ENCODE measurements at places on chromosomes 11 and 22. TPM values are rescaled to one million over a fixed set of nuclear protein-coding genes. Genes with fewer than 3 reads are reported as not detected.

- no peaks in the 10 kb centered on the region for H3K4me1 ChIP-seq
- H3K4me3 ChIP-seq: no peak overlapping the region
- H3K36me3 ChIP-seq: peaks cover 25% of the 10 kb centered on the region
- no peak overlapping the region for H3K27ac ChIP-seq
- H3K27me3 ChIP-seq: no peaks in the 10 kb centered on the region
Observed at GRCh38 chr11:8650401-8650990, 32.0 kb downstream of the TRIM66 start.

DNA sequence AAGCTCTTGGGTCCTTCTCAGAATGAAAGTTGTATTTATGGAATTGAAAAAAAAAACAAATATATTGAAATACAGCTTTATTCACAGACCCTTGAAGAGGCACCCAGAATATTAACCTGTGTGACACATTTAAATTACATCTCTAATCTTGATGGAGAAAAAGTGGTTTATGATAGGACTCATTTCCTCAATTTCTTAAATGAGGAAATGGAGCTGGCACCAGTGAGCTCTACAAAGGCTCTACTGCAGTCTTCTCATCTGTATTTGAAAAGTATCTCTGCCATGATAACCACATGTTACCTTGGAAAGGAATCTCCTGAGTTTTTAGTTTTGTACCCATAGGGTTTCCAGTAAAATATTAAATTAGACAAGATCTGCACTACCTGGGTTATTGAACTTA, 186.5 kb downstream of the HIPK3 start:
- H3K27me3 ChIP-seq: peaks cover 6% of the 10 kb centered on the region
- no peak overlapping the region for H3K27ac ChIP-seq
- no peak overlapping the region for H3K4me3 ChIP-seq
- no peaks in the 10 kb centered on the region for H3K4me1 ChIP-seq
- H3K36me3 ChIP-seq: no peaks in the 10 kb centered on the region

DNA sequence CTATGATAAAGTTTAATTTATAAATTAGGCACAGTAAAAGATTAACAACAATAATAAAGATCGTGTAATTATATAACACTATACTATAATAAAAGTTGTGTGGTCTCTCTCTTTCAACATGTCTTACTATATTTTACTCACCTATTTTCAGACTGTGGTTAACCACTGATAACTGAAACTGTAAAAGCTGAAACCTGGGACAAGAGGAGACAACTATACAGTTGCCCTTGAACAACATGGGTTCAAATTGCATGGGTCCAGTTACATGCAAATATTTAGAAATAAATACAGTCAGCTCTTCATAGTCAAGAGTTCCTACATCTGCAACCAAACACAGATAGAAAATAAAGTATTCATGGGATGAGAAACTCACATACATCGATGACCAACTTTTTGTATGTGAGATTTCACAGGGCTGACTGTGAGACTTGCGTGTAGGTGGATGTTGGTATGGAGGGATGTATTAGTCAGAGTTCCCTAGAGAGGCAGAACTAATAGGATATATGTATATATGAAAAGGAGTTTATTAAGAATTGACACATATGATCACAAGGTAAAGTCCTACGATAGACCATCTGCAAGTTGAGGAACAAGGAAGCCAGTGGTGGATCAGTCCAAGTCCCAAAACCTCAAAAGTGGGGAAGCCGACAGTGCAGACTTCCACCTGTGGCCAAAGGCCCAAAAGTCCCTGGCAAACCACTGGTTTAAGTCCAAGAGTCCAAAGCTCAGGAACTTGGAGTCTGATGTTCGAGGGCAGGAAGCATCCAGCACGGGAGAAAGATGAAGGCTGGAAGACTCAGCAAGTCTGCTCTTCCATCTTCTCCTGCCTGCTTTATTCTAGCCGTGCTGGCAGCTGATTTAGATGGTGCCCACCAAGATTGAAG, 359.5 kb downstream of the INSC start:
- peaks cover 21% of the 10 kb centered on the region for H3K27me3 ChIP-seq
- H3K27ac ChIP-seq: no peak overlapping the region
- no peaks in the 10 kb centered on the region for H3K36me3 ChIP-seq
- DNase-seq: no peak
- no peaks in the 10 kb centered on the region for H3K4me1 ChIP-seq
- no peak overlapping the region for H3K4me3 ChIP-seq

DNA sequence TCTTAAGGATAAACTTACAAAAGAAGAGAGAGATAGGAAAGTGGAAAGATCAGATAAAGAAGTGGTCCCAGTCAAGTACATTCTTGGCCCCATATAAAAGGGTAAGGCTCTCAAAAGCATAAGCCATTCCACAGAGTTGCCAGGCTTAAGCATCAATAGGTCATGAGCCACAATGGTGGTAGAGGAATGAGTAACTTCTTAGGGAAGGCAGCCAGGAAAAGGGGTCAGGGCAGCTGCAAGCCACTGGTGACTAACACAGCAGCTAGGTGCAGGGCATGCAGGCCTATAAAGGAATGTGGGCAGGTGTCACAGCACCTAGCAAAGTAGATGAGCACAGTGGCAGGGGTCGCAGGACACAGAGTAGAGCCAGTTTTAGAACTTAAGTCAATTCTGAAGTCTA, 302.6 kb upstream of the FAT3 start:
- no peak for DNase-seq
- H3K27ac ChIP-seq: no peak overlapping the region
- no peaks in the 10 kb centered on the region for H3K36me3 ChIP-seq
- H3K27me3 ChIP-seq: no peaks in the 10 kb centered on the region

TP53AIP1 gene
- total RNA-seq: not detected

- H3K27me3 ChIP-seq: no peaks in the 10 kb centered on the region
- no peaks in the 10 kb centered on the region for H3K4me1 ChIP-seq
- no peak for DNase-seq
- H3K36me3 ChIP-seq: no peaks in the 10 kb centered on the region
- no peak overlapping the region for H3K4me3 ChIP-seq
Observed at GRCh38 chr11:39641751-39642150, 1817.7 kb downstream of the LRRC4C start.

DNA sequence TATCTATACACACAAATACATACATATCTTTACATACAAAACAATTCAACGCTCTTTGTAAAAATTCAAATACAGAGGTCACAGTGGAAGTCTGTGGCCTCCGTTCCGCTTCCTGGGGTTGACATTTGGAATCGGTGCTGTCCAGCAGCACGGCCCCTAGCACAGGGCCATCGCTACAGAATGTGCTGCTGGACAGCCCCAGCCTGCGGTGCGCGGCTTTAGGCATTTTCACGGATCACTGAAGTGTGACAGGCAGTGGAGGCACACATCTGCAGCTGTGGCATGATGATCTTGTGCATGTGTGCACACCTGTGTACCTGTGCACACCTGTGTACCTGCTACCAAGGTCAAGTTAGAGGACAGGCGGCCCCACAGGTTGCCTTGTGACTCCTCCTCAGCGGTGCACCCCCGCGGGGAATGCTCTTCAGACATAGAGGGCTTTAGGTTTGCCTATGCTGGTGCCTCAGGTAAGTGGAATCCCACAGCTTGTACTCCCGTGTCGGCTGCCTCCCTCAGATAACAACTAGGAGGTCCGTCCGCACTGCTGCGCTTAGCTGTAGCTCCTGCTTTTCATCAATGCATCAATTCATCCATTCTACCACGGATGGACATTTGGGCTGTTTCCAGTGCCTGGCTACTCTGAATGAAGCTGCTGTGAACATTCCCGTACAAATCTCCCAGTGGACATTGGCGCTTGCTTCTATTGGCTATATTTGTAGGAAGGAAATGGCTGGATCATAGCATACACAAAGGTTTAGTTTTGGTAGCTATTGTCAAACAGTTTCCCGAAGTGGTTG, 29.9 kb downstream of the GAL start:
- no peaks in the 10 kb centered on the region for H3K4me1 ChIP-seq
- H3K4me3 ChIP-seq: no peak overlapping the region
- no peak for DNase-seq
- H3K27ac ChIP-seq: no peak overlapping the region

GRCh38 chr11:115616971-115617370, 112.8 kb upstream of the CADM1 start:
- no peak for DNase-seq
- no peak overlapping the region for H3K27ac ChIP-seq
- H3K36me3 ChIP-seq: no peaks in the 10 kb centered on the region

- no peaks in the 10 kb centered on the region for H3K36me3 ChIP-seq
- H3K4me1 ChIP-seq: peaks cover 2% of the 10 kb centered on the region
- no peak overlapping the region for H3K4me3 ChIP-seq
- H3K27ac ChIP-seq: no peak overlapping the region
Observed at GRCh38 chr11:126475014-126475991, 119.8 kb downstream of the ST3GAL4 start.

DNA sequence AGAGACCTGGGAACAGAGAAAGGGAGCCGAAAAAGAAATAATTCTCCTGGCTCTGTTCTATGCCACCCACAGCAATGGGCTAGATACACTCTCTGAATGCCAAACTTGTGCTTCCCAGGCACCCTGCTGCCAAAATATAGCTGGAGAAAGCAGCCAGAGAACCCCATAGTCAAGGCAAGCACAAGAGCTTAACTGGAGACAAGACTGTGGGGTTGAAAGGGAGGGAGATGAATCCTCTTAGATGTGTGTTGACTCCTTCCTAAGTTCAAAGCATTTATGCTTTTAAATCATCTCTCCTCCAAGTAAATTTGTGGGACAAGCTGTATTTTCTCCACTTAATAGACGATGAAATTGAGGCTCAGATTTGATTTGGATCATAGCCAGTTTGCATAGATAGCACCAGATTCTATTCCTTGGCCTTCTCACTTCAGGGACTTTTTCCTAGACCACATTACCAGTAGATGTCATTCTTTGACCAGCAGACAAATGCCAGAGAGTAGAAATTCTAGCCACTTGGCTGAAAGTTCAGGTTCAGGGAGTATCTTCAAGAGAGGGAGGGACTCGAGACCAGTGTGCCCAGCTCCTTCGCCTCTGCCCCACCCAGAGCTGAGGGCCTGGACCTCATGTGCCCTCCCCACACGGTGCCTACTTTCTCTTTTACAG, 16.5 kb upstream of the ETS1 start:
- no peak overlapping the region for H3K27ac ChIP-seq
- no peak for DNase-seq
- peaks cover 3% of the 10 kb centered on the region for H3K36me3 ChIP-seq
- H3K4me1 ChIP-seq: peaks cover 41% of the 10 kb centered on the region

DNA sequence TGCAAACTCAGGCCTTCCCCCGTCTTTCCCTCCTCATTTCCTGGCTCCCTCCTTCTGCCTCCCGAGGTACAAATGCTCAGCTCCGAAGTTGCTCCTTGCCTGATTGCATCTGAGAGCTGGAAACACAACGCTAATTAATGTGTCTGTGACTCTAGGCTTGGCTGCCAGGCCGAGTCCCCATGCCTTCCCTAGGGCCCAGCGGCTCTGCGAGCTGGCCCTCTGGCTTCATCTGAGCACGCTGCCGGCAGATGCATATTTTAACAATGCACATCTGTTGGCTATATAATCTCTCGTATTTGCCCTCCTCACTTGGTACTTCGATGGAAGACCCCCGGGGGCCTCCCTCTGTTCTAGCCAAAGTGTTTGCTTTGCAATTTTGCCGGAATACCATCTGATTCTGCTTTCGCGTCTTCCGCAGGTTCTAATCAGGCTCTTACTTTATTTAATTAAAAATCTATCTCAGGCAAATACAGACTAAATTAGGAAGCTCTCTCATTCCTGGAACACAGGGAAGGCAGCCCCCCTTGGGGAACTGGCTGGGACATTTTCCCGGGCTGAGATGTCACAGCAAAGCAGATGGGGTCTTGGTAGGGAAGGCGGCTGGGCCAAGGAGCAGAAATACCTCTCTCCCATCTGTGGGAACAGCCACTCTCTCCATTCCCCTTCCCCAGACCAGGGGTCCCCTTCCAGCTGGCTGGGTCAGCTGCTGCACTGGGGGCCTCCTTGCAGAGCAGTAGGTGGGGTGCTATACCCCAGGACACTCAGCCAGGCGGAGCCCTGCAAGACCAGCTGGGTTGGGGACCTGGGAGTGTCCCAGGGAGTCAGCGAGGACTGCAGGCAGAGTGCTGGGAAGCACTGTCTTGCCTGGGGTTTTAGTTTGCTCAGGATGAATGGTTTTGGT, 162.8 kb downstream of the ST3GAL4 start:
- no peaks in the 10 kb centered on the region for H3K36me3 ChIP-seq
- H3K27me3 ChIP-seq: peaks cover 3% of the 10 kb centered on the region
- H3K27ac ChIP-seq: no peak overlapping the region
- no peaks in the 10 kb centered on the region for H3K4me1 ChIP-seq

Data from activated naive CD8-positive, alpha-beta T cell treated with anti-CD3 and anti-CD28 coated beads for 36 hours (primary cell).